ENCODE measurements at places on chromosomes 12 and 14.

- DNase-seq: no peak
Observed at GRCh38 chr12:95700316-95700785, 90.2 kb downstream of the NTN4 start.

DNA sequence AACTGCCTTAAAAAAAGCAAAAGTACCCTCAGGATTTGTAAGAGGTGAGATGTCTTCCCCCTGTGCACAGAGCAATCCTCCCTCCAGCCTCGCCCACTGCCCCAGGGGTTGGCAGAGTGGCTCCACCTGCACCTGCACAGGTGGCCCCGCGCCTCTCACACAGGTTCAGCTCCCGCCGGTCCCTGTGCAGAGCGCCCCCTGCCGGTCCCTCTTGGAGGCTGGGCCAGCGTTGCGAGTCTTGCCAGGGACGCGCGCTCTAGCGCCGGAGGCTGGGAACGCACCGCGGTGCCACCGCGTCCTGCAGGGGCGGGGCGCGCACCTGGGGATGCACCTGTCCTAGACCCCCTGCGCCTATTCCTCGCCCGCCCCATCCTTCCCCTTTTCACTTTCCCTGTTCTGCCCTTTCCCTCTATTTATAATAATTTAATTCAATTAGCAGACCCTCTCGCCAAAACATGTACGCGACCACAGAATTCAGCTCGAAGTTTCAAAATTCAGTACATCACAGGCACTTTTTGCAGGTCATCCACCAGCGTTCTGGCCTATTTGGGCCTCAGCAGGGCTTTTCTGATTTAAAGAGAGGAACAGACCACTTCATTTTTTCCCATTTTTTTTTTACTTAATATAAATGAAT lies 618.6 kb downstream of the AACS start:
- no peak for DNase-seq

DNA sequence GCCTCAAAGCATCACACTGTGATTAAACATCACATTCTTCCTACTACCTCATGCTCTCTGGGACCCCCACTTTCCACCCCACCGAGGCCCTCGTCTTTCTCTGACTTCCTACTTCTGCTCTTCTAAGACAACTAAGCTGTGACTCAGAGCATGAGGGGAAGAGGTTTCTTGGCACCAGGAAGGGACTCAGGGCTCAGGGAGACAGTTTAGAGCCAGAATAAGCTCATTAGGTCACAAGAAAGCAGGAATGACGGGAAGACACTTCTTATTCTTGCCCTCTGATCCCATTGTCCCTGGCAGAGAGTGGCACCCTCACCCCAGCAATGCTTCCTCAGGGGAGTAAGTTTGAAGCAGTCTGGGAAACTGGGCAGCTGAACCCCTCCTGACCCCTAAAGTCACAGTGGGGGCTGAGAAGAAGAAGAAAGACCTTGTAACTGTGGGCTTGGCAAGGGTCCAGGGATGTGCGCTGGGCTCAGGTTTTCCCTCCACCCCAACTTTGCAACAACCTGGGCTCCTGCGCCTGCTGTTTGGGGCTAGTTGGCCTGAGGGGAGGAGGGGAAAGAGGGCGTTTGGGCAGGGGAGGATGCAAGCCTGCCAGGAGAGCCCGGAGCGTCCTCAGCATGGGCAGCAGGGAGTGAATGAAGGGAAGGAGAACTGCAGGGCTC lies 64.6 kb upstream of the ACTN1 start:
- no peak for DNase-seq

GRCh38 chr12:56143870-56144269 lies 8.5 kb upstream of the MYL6B start:
- no peak for DNase-seq

DNA sequence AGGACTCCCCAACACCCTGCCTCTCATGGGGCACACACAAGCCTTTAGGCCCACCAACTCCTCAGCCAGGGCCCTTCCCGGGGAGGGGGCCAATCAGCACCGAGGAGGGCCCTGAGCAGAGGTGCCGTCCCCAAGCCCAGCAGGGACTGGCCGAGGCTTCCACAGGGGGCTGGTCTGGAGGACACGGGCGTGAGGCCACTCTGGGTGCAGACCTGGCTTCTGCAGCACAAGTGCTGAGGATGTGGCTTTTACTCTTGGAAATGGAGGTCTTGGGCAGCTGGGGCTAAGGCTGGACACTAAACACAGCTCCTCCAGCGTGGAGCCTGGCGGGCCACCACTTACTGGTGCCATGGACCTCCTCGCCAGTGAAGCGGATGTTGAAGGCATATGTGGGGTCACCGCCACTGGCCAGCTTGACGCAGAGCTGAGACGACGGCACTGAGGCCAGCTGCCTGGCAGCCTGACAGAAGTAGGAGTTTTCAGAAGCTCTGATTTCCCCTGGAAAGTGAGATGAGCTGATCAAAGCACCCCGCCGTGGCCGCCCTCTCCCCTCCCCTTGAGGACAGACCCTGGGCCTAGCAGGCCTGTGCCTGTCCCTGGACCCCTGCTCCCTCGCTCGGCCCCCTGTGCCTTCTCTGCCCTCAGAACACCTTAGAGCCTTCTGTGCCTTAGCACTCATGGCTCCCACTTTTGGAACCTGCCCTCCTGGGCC lies 44.0 kb downstream of the TRAFD1 start:
- no peak for DNase-seq

GRCh38 chr14:70148911-70149595 lies 39.7 kb downstream of the SLC8A3 start:
- no peak for DNase-seq

- no peak for DNase-seq
Observed at GRCh38 chr14:103684871-103685270, 30.4 kb downstream of the XRCC3 start.

GRCh38 chr14:90760591-90761316 lies 55.5 kb downstream of the TTC7B start:
- DNase-seq: no peak

DNA sequence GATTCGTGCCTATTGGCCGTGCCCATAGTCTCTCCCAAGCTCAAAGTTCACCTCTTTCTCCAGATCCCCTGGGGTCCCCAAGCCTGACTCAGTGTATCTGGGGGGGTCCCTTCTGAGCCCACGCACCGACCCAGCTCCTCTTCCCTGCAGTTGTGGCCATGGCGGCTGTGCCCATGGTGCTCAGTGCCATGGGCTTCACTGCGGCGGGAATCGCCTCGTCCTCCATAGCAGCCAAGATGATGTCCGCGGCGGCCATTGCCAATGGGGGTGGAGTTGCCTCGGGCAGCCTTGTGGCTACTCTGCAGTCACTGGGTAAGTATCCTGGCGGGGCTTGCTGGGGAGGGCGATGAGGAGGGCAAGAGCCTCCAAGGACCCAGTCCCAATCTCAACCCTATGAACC lies 5.1 kb downstream of the IFI27 start:
- no peak for DNase-seq

GRCh38 chr12:49347311-49348193 lies 864 bp downstream of the DNAJC22 start:
- peak; percentile 62 for DNase-seq

- no peak for DNase-seq
Observed at GRCh38 chr12:53500142-53500775, 824 bp upstream of the TARBP2 start.

DNA sequence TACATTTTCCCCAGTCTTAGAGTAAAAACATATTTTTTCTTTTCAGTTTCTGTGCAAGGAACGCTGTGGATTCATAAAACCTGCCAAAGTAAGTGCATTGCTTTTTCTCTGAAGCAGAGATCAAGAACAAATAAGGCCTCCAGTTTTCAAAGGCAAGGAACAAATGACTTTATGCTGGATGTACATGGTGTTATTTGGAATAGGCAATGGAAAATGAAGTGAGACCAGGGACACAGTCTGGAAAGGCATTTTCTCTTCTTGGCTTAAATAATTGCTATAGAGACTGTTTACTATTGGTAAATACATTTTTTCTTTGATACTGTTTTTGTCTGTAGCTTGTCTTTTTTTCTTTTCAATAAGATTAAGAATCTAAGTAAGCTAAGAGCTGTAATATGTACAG lies 725.9 kb upstream of the MDGA2 start:
- DNase-seq: no peak

DNA sequence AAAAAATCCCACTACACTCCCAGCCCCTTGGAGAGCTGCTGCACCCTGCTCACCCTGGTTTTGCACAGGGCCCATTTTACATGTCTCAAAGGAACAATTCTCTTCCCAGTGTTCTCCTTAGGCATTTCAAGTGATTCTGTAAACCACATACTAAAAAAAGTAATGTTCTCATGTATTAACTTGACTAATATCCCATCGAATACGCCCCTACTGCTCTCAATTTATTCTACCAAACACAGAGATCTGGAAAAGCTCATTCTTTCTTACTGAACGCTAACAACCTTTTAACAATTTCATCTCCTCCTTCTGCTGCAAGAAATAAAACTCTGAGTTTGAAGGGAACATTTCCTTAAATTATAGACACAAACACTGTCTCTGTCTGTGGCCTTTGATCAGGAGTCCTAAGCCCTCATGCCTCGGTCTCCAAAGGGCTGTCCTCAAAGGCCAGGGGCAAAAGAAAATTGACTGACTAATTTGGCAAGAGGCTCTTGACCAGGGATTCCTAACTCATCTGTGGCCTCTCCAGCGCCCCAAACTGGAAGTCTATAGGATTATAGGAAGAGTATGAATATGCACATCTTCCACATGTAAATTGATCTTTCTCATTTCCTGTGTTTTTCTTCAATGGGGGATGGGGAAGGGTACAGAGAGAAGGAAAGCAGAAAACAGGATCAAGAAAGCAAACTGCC lies 17.1 kb upstream of the TSPAN11 start:
- no peak for DNase-seq

GRCh38 chr12:31923063-31923412 lies 36.2 kb upstream of the RESF1 start:
- DNase-seq: no peak

DNA sequence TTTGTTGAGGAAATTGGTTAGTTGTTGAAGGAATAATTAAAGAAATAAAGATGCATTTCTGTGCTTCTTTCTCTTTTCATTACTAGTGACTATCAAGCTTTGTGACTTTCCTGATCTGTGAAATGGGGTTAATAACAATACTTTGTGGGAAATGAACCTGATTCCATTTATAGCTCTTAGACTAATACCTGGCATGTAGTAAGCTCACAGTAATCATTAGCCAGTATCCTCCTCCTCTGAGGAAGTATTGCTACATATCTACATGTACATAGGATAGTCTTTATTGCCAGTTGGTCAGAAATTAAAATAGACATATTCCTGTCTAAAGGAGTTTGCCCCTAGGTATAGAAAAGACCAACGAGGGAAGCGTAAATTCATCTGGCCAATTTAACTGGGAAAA lies 1.8 kb upstream of the CCDC198 start:
- no peak for DNase-seq

DNA sequence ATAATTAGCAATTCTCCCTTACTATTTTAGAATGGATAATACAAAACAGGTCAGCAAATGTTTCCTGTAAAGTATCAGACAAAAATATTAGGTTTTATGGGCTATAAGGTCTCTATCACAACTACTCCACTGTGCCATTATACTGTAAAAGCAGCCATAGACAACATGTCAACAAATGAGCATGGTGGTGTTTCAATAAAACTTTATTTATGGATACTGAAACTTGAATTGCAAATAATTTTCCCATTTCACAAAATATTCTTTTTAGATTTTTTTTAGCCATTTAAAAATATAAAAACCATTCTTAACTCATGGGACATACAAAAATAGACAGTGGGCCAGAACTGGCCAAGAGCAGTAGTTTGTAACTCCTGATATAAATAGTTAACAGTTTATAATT lies 15.4 kb downstream of the RECQL start:
- DNase-seq: no peak

GRCh38 chr14:22739423-22739822 lies 27.1 kb upstream of the OXA1L start:
- DNase-seq: no peak

GRCh38 chr14:86672080-86672479 lies 1142.1 kb downstream of the FLRT2 start:
- no peak for DNase-seq

- DNase-seq: peak; percentile 17
Observed at GRCh38 chr12:122499991-122500684, 594 bp downstream of the ZCCHC8 start.

- no peak for DNase-seq
Observed at GRCh38 chr12:93390031-93390430, 12.3 kb downstream of the NUDT4 start.

DNA sequence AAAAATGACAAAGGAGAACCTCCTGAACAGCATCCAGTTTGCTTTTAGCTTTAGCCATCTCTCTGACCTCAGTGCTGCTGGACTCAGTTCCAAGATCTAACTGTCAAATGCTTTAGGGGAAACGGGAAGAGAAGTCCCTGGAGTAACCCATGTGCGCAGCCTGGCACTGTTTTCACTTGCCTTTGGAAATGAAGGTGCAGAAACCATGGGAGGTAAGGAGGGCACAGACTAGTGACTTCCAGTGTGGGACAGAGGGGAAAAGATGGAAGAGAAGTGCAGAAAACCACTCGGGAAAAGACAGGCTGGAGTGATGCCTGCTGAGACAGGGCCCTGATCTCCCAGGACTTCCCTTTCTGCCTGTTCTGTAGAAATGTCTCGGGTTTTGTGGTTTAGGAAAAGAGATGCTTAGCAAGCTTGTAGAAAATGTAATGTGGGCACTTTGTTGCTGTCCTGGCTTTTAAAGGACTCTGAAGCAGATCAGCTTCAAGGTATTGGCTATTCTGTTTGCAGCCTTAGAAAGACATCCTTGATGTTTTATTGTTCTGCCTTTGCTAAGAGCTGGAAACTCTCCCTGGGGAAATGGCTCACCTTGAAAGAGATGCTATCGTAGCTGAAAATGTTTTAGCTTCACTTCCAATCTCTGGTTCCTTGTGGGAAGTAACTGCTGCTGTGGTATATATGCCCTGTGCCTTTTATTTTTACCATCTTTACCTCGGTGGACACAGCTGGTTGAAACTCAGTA lies 124.6 kb upstream of the HIF1A start:
- DNase-seq: no peak

- DNase-seq: no peak
Observed at GRCh38 chr14:69044965-69045555, 66.0 kb upstream of the ACTN1 start.

GRCh38 chr14:63964113-63964512 lies 111.3 kb downstream of the SYNE2 start:
- DNase-seq: no peak

DNA sequence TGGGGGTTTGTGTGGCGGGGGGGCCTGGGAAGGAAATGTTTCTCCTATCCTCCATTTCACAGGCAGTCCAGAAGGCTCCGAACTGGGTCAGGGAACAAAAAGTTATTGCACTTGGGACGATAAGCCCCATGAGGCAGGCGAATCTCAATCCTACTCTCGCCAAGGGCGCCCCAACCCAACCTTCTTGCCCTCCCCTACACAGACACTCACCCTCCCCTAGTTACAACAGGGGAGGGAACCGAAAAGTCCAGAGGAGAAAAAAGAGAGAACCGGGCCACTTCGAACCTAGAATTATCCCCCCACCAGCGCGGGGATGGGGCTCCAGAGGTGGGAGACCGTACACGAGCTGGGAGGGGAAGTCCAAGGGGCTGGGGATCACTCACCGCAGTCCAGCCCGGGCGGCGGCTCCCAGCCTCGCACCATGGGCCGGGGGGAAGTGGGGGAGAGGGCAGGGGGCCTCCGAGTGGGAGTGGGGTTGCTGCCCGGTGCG lies 357 bp downstream of the HOMEZ start:
- no peak for DNase-seq

- no peak for DNase-seq
Observed at GRCh38 chr12:79400481-79400880, 290.3 kb downstream of the PAWR start.

Measured in stimulated activated CD8-positive, alpha-beta memory T cell treated with anti-CD3 and anti-CD28 coated beads, Interleukin-4, amount 100 ng/mL, for 1 hour (primary cell).